Left colon (tissue), 2 donors: ENCODE measurements at places on chromosomes 7 and 10.

- DNase-seq, result no peak
Observed at GRCh38 chr10:56632537-56632936, 271.5 kb upstream of the ZWINT start.

DNA sequence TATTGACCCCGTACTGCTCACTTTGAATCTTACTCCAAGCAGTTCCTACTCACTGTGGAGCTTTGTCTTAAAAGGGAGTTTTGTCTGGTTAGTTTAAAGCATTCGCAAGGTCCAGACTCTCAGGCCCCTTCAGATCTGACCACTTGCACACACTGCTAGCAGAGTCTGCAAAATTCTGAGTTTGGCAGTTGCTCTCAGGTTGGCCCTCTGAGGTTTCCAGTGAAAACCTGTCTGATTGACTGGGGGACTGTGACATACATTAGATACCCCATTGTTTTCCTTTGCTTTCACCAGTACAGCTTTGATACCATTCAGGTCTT, 149.2 kb downstream of the XPNPEP1 start:
- no peak for DNase-seq

DNA sequence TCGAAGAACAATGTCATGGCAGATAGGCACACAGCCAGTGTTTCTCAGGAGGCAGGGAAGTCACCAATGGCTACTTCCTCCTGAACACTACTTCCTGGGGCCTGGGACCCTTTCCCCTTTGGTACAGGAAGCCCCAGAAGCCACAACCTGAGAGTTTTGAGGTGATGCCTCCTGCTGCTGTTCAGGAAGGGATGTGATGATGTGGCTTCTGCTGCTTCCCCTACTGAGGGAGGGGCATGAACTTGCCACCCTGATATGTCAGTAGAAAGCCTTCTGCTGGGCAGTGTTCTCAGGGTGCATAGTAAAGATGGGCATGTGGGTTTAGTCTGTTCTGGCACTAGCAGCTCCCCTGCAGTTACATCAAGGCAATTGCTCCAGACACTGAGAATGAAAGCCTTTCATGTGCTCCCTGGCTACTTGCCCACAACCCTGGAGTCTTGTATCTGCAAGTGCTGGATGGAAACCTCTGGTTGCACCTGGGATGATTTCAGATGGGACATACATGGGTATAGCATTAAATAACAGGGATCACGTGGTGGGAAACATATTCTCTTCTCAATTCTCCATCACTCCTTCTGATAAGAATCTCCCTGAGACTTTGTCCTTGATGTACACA, 69.3 kb downstream of the ADRA2A start:
- no peak for DNase-seq

GRCh38 chr7:101736084-101736483, 81.3 kb upstream of the CUX1 start:
- DNase-seq, result no peak

DNA sequence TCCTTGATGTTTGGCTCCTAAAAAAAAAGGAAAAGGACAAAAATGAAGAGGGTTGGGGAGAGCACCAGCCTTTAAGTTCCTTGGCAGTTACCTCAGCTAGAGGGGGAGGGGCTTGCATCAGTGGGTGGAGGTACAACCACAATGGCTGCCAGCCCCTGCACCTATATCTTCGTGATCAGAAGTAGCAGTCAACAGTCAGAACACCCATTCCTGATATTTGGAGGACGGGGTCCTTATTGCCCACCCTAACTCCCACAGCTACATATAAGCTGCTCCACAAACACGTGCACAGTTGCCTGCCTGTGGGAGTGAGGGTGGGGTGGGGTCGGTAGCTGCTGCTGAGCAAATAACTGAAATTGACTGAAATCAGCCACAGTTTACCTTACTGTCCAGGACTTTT, 26.2 kb downstream of the C1GALT1 start:
- DNase-seq, result no peak

DNA sequence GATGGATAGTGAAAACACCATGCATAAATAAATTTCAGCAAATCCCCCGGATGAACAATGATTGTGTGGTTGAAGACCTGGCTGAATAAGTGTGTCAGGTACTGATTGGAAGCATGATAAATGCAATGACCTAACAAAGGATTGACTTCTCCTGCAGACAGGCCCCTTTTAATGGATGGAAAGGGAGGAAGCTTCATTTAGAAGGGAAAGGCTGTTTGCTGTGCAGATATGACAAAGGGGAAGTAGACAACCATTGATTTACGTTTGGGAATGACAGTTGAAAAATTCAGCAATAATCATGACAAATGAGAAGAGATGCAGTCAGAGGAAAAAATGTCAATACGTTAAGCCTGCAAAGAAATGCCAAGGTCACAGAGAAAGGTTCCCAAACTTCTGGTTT, 503.8 kb downstream of the LRMDA start:
- DNase-seq, result no peak
